ENCODE measurements at places on chromosomes 7 and 10. TPM values are rescaled to one million over a fixed set of nuclear protein-coding genes. Genes with fewer than 3 reads are reported as not detected.

The PTPRN2 gene
- 5.9 TPM for total RNA-seq

The PPP1R9A gene
- total RNA-seq, result 89.6 TPM

The TMEM213 gene
- not detected for total RNA-seq

The GTF2IRD1 gene
- 28.1 TPM for total RNA-seq

The ITIH5 gene
- total RNA-seq, result 18.9 TPM

The SLC18A2 gene
- 0.13 TPM for total RNA-seq

The PRF1 gene
- total RNA-seq, result 3.5 TPM

The MBL2 gene
- not detected for total RNA-seq

DNA sequence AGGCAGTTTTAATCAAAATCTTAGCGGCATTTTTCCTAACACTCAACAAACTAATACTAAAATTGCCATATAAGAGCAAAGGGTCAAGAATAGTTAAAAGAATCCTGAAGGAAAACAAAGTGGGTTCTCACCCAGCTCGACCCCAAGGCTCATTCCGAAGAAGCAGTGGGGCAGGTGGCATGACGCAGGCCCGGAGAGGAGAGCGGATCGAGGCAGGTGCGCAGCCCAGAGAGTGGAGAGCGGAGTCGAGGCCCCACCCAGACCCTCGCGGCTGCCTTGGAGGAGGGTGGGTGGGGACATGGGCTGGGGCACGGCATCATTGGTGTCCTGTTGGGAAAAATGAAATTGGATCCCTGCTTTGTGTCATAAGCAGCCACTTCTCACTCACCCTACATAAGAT lies 109.8 kb downstream of the INPP5A start:
- no peak overlapping the region for H3K27ac ChIP-seq
- no peak overlapping the region for H3K4me3 ChIP-seq
- no peaks in the 10 kb centered on the region for H3K4me1 ChIP-seq
- H3K27me3 ChIP-seq, result no peaks in the 10 kb centered on the region
- H3K36me3 ChIP-seq, result no peaks in the 10 kb centered on the region

GRCh38 chr10:1788401-1788800 lies 51.1 kb upstream of the ADARB2 start:
- H3K27ac ChIP-seq, result no peak overlapping the region
- H3K36me3 ChIP-seq, result no peaks in the 10 kb centered on the region
- no peak overlapping the region for H3K4me3 ChIP-seq
- H3K27me3 ChIP-seq, result no peaks in the 10 kb centered on the region

GRCh38 chr7:135620980-135621850 lies 41.1 kb upstream of the STMP1 start:
- no peaks in the 10 kb centered on the region for H3K27me3 ChIP-seq
- H3K36me3 ChIP-seq, result peaks cover 21% of the 10 kb centered on the region
- no peak overlapping the region for H3K4me3 ChIP-seq
- no peak overlapping the region for H3K27ac ChIP-seq

- DNase-seq, result no peak
- H3K27me3 ChIP-seq, result no peaks in the 10 kb centered on the region
- no peak overlapping the region for H3K27ac ChIP-seq
- no peaks in the 10 kb centered on the region for H3K36me3 ChIP-seq
- H3K4me1 ChIP-seq, result no peaks in the 10 kb centered on the region
Observed at GRCh38 chr7:139708541-139708940, 69.3 kb downstream of the HIPK2 start.

- H3K4me3 ChIP-seq, result no peak overlapping the region
- no peak for DNase-seq
- H3K36me3 ChIP-seq, result no peaks in the 10 kb centered on the region
Observed at GRCh38 chr10:118983263-118983662, 46.3 kb upstream of the NANOS1 start.

DNA sequence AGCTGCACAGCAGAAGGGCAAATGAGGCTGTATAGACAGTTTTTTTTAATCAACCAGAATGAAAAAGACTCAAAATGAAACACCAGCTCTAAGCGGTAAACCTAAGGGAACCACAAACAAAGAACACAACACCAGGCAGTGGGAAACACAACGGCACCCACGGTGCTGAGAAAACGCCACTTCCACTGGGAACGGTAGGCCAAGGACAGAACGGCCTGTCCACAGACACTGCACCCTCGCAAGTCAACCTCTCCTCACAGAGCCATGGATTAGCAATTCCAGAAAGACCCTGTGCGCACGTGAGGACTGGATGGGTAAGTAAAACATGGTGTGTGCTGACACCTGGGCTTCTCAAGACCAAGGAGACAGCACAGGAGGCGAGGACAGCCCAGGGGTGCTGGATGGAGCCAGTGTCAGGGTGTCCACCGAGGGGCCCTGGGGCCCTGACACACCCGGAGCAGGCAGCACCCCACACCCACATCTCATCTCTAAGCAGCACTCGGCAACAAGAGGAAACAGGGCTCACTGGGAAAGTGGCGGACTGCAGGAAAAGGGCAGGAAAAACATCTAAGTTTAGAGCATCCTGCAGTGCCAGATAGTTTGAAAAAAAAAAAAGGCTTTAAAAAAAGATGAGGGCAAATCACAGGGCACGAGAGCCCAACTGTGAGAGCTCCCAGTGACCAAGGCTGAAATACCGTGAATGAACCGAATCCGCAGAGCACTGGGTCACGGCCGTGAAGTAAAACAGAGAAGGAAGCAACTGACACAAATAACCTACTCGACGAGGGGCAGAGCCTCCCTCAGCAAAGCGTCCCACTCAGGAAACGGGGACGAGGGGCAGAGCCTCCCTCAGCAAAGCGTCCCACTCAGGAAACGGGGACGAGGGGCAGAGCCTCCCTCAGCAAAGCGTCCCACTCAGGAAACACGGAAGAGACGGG lies 120.2 kb downstream of the MAD1L1 start:
- H3K4me3 ChIP-seq, result no peak overlapping the region
- H3K27me3 ChIP-seq, result no peaks in the 10 kb centered on the region
- no peaks in the 10 kb centered on the region for H3K36me3 ChIP-seq
- peaks cover 14% of the 10 kb centered on the region for H3K4me1 ChIP-seq
- peak overlapping the region; percentile 23 for H3K27ac ChIP-seq

- H3K27me3 ChIP-seq, result no peaks in the 10 kb centered on the region
- no peaks in the 10 kb centered on the region for H3K36me3 ChIP-seq
- no peak for DNase-seq
- H3K27ac ChIP-seq, result no peak overlapping the region
- H3K4me3 ChIP-seq, result no peak overlapping the region
Observed at GRCh38 chr10:62584731-62585130, 210.6 kb downstream of the ZNF365 start.

DNA sequence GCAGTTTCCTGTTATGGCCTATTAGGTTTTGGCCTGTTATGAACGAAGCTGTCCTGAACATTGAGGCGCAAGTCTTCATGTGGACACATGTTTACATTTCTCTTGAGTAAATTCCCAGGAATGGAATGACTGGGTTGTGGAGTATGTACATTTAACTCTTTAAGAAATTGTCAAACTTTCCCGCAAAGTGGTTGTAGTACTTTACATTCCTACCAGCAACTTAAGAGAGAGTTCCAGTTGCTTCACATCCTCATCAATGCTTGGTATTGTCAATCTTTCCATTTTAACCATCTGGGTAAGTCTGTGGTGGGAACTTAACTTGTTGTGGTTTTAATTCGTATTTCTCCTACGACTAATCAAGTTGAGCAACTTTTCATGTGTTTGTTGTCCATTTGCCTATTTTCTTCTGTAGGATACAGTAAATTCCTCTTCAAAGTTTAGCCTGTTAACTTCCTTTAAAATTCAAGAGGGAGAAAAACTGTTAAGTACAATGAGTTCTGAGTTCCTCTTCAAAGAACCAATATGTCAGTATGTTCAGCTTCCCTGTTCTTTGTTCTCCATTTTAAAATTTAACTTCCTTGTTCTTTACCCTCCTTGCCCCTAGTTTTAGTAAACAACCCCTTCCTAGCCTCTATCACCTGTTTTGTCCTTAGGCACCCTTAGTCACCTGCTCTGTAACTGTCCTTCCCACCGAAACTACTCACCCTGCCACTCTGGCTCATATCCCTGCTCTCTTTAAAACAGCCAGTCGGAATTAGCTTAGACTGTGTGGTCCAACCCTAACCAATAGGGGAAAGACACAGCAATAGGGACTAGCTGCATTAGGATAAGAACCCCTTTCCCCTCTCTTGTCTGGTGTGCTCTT lies 74.0 kb downstream of the FAM241B start:
- no peak overlapping the region for H3K4me3 ChIP-seq
- H3K36me3 ChIP-seq, result no peaks in the 10 kb centered on the region
- no peak for DNase-seq
- no peak overlapping the region for H3K27ac ChIP-seq

GRCh38 chr10:59801171-59801570 lies 47.9 kb upstream of the MRLN start:
- DNase-seq, result no peak
- no peak overlapping the region for H3K27ac ChIP-seq
- peaks cover 9% of the 10 kb centered on the region for H3K36me3 ChIP-seq
- no peaks in the 10 kb centered on the region for H3K27me3 ChIP-seq
- no peak overlapping the region for H3K4me3 ChIP-seq

- no peak overlapping the region for H3K4me3 ChIP-seq
- DNase-seq, result peak; percentile 43
- H3K27ac ChIP-seq, result peak overlapping the region; percentile 2
Observed at GRCh38 chr10:112241651-112242341, 41.4 kb upstream of the TECTB start.
